ENCODE measurements at places on chromosomes 2 and 18.

DNA sequence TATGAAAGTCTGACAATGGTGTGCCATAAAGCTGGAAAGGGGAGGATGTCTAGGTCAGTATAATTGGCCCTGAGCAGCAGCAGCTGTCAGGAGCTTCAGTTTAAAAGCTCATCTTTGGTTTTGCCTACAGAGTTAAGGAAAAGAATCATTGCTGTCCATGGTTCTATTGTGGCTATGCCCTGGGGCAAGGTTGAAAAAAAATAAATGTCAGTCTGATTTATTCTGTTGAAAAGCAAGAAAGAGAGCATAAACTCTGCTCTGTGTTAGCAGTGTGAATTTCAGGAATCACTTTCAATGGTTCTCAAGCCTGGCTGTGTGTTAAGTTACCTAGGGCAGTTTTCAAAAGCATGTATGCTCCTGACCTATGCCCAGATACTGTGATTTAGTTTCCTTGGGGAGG lies 446.7 kb downstream of the SETBP1 start:
- no peak for DNase-seq

- no peak for DNase-seq
Measured at GRCh38 chr2:197973772-197974171, 169.4 kb downstream of the PLCL1 start.

- DNase-seq, result no peak
Measured at GRCh38 chr2:240437861-240438809, 2.7 kb downstream of the GPC1 start.

- DNase-seq, result no peak
Measured at GRCh38 chr2:74856599-74856998, 22.7 kb downstream of the HK2 start.

DNA sequence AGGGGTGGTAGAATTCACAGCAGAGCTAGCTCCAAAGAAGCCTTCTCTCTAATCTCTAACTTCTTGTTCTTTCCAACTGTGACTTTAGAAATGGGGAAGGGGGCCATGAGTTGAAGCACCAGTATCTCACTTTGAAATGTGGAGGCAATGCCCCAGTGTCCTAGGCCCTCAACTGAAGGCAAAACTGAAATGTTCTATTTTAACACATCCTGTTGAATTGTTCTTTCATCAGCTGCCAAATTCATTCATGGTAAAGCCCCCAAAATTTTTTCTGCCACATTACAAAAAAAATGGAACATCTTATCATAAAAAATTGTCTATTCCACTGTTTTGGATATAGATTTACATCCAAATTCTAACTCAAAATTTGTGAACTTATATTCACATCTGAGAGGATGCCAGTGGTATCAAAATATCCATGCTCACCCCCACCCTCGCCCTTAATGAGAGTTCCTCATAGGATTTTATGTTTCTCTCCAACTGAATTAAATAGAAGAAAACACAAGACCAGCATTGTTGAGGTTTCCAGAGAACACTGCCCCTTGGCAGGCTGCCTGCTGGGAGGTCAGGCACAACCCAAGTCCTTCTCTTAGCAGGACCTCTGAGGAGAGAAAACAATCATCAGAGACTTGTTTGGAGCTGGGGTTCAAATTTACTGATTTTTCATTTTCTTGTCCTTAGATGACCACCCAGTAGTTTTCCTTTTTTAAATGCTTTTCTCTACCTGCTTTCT lies 147.4 kb upstream of the PGAP1 start:
- DNase-seq, result peak; percentile 74
